Right cardiac atrium (tissue), 5 donors: ENCODE measurements at places on chromosomes 3 and 15. TPM values are rescaled to one million over a fixed set of nuclear protein-coding genes. Genes with fewer than 3 reads are reported as not detected.

DNA sequence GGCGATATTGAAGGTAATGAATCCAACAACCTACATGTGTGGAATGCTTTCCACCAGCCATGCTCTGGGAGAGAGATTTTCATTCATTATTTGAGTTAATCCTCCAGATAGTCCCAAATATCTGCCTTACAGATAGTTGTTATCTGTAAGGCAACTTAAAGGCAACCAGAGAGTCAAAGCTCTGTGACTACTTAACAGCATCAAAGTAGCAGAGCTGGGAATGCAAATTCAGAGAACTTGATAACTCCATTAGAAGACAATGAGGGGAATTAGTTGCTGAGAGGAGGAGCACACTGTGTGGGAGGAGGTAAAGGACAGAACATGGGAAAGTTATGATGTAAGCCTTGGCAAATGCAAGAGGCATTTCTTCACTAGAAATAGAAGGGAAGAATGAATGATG lies 10.5 kb upstream of the CRBN start:
- DNase-seq: no peak

DNA sequence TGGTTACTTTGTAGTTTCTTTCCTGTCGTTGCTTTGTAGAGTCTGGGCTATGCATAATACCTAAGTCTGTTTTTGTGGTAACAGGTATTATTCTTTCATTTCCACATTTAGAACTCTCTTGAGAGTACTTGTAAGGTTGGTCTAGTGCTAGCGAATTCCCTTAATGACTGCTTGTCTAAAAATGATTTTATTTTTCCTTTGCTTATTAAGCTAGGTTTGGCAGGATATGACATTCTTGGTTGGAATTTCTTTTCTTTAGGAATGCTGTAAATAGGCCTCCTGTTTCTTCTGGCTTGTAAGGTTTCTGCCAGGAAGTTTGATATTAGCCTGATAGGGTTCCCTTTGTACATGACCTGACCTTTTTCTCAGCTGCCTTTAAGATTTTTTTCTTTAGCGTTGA lies 70.1 kb upstream of the SGO1 start:
- DNase-seq: no peak

GRCh38 chr3:20197775-20198174 lies 11.8 kb upstream of the SGO1 start:
- no peak for DNase-seq

DNA sequence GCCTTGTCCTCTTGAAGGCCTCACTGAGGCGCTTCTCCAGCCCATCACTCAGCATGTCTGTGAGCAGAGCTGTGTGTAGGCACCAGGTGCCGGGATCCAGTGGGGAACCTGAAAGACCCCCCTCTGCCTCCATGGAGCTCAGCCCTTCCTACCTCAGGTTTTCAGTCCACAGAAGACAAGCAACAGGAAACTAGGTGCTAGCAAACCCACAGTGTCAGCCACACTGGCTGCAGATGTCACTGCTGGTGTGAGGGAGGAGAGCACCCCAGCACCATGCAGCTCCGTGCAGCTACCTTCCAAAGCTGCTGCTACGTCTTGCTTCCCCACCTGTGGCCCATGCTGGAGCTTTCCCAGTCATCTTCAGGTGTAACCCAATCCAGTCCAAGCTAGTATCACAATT lies 17.9 kb downstream of the PSTPIP1 start:
- peak; percentile 18 for DNase-seq

- DNase-seq: no peak
Observed at GRCh38 chr3:36367912-36368573, 12.3 kb upstream of the STAC start.

DNA sequence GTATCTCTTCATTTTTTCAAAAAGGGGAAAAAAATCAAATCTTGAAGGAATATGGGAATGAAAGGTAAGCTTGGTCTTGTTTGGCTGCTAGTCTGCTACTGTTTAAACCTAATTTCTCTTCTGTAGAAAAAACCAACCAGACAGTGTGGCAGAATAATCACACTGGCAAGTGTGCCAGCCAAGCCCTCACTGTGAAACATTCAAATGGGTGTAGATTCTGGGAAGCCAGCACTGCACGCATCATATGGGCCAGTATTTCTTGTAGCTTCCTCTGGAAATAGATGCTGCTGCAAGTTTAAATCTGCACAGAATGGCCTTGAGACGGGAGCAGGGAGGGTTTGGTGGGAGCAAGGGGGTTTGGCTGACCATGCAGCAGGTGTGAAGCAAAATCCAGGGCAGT lies 62.1 kb downstream of the POMGNT2 start:
- no peak for DNase-seq

DNA sequence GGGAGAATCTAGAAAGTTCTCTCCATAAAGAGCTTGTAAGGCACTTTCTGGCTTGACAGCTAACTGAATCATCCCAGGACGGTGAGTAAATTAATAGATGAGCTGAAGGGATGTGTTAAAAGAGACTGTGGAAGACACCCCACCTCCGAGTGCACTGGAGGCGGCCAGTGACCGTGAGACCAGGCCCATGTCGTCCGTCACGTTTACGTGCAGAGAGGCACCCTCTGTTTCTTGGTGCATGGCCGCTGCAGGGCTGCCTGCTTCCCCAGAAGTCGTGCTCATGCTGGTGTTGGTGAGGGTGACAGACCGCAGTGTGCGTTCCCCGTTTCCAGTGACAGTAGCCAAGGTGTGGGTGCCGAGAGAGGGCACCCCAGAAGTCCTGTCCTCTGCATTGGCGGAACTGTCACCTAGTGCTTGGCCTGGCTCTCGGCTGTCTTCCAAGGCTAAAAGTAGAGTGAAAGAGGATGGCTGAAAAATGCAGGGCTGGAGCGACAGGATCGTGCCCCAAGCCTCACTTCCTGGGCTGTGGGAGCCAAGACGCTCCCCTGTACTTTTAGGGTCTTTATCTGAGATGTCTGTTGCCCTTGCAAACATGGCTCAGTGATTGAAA lies 41.1 kb downstream of the HEG1 start:
- DNase-seq: no peak

DNA sequence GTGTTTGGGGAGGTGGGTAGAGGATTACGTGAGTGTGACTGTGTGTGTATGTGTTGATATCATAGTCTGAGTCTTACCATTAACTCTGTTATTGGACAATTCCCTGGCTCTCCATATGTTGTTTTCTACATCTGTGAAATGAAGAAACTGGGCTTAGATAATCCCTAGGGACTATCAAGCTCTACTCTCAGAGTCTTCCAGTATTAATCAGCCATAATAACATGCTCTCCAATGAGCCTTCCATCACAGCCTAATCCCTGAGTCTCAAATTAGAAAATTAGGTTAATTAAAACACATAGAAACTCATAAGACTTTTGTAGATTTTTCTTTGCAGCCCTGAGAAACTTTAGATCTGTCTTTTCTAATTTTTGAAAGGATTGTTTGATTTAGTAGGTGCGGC lies 404.2 kb upstream of the RARB start:
- DNase-seq: no peak

- no peak for DNase-seq
Observed at GRCh38 chr3:188026191-188026968, 127.6 kb upstream of the LPP start.

DNA sequence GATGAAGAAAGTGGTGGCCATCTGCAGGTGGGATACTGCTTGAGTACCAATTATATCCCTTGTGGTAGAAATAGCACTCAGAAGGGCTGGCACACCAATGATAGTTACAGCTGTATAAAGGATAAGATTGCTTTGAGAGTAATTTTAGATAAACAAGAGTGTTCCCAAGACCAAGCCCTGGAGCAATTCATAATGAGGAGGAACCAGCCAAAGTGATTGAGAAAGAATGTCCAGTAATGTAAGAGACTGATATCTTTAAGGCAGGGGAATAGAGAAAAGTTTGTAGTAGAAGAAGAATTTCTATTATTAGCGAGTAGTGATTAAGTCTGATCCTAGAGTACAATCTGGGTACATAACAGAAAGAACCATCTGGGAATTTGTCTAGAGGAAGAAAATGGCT lies 945.1 kb downstream of the OTOL1 start:
- no peak for DNase-seq

DNA sequence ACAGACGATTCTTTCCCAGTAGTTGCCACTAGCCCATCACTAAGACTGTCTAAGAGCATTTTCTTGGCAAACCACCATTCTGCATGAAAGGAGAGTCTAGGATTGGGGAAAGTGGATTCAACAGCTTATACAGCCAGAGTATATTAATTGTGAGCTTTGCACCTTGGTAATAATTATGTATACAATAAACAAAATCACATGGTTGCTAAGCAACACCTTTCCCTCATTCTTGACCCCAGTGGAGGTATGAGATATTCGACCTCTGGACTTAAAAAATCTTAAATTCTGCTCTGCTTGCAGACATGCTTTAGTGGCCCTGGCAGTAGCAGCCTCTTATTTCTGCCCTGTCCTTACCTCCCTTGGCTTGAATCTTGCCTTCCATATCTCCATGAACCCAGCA lies 73.1 kb downstream of the PPP2R3A start:
- no peak for DNase-seq

DNA sequence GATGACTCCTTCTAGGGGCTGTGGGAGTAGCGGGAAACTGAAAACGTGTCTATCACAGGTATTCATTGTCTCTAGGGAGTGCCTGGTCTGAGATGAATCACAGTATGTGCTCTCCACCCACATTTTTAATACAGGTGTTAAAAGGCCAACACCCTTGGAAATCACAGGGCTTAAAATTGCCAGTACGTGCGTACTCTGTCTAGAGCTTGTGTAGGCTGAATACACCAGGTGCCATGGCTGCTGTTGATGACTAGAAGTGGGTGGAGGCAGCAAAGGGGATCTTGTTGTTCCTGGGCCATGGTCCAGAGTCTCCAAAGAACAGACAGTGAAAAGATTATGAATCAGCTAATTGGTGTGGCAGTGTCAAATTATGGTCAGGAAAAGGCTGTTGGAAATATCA lies 35.1 kb upstream of the P3H2 start:
- no peak for DNase-seq

- no peak for DNase-seq
Observed at GRCh38 chr3:72414481-72415016, 433.7 kb downstream of the SHQ1 start.

DNA sequence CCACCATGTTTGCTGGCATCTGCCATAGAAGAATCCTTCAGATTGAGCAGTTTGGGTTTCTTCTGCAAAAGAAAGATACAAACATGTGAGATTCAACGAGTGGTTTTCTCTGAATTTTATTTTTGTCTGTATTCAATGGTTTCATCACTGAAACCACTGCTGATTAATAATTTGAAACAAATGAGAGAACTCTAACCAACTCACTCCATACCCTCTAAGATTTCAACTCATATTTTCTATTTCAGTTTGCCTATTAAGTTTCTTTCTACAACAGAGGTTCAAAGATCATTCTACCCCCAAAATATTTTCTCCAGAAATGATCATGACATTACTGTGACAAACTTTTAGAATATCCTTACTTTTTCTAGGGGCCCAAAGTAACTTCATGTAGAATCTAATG lies 38.7 kb upstream of the MAN2C1 start:
- DNase-seq: no peak

GRCh38 chr3:37308247-37308646 lies 133.9 kb upstream of the LRRFIP2 start:
- DNase-seq: no peak

DNA sequence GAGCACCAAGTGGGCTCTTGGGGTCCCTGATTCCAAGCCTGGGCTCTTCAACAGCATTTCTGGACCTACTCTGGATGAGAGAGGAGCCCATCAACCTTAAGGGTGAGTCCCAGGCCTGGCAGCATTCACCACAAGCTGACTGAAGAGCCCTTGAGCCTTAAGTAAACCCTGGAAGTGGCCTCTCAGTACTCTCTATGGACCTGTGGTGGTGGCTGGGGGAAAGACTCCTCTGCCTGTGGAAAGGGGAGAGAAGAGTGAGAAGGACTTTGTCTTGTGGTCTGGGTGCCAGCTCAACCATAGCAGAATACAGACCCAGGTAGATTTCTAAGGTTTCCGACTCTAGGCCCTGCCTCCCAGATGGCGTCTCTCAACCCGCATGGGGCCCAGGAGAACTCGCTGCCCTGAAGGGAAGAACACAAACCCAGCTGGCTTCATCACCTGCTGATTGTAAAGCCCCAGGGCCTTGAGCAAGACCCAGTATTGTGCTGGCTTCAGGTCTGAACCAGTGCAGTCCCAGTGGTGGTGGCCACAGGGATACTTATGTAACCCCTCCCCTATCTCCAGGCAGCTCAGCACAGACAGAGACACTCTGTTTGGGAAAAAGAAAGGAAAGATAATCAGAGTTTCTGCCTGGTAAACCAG lies 71.4 kb downstream of the TFDP2 start:
- no peak for DNase-seq

DNA sequence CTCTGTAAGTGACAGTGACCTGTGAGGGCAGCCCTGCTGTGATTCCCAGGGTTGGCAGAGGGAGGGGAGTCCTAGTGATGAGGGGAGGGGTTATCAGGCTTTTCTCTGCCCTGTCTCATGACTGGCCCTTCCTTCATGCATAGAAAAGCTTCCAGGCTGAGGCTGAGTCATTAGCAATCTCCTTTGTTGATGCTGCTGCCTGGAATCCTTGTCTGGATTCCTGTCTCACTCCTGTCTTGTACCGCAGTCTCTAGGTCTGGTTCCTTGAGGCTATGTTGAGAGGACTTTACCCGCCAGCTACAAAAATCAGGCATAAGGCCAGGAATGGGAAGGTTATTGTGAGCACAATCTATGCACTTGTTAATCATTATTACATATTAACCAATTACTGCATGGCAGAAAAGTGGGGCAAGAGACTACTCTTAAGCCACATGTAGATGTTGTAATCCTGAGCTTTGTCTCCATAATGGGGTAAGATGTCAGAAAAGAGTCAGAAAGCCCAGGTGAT lies 7.2 kb downstream of the KLHL6 start:
- DNase-seq: no peak

DNA sequence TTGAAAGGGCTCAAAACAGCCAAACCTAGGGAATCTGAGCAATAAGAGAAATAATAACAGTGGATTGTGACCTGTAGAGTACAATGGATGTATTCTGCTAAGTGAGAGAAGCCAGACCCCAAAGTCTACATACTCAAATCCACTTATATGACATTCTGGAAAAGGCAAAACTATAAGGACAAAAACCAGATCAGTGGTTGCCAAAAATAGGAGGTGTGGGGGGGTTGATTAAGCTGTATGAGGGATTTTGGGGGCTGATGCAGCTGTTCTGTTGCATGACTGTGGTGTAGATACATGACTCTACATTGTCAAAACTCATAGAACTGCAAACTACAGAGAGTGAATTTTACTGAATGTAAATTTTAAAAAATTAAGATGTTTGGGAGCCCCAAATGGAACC lies 20.1 kb upstream of the CGNL1 start:
- DNase-seq: no peak

- DNase-seq: peak; percentile 69
Observed at GRCh38 chr3:124800511-124801258, 70.4 kb downstream of the UMPS start.

The SNX22 gene
- 58.8 TPM for total RNA-seq

The SPSB4 gene
- total RNA-seq: 5.9 TPM

The DAZL gene
- total RNA-seq: not detected

The SYNPR gene
- 14.4 TPM for total RNA-seq

The TRPM7 gene
- 31.7 TPM for total RNA-seq

The IFT57 gene
- total RNA-seq: 26.8 TPM

The HYAL2 gene
- 114 TPM for total RNA-seq

The PIERCE2 gene
- 2.7 TPM for total RNA-seq

The TF gene
- 2.1 TPM for total RNA-seq

The ALS2CL gene
- total RNA-seq: 33.1 TPM

The CSPG4 gene
- 10.1 TPM for total RNA-seq
